ENCODE measurements at places on chromosomes 3 and 15. TPM values are rescaled to one million over a fixed set of nuclear protein-coding genes. Genes with fewer than 3 reads are reported as not detected.

GRCh38 chr15:99502182-99502581 is 63.6 kb upstream of the MEF2A start:
- peak; percentile 36 for DNase-seq

DNA sequence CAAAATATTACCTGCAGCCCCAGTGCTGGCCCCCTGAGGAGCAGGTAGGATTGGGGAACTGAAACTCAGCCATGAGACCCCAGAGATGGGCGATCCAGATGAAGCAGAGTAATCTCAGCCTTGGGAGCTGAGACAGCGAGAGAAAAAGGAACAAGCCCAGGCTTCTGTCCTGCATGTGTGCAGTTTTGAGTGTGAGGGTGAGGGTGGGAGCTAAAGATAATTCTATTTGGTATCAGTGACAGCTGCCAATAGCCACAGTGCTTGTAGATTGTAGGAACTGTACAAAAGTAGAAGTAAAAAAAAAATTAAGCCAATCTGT is 5.9 kb downstream of the ATP8B4 start:
- no peak for DNase-seq

DNA sequence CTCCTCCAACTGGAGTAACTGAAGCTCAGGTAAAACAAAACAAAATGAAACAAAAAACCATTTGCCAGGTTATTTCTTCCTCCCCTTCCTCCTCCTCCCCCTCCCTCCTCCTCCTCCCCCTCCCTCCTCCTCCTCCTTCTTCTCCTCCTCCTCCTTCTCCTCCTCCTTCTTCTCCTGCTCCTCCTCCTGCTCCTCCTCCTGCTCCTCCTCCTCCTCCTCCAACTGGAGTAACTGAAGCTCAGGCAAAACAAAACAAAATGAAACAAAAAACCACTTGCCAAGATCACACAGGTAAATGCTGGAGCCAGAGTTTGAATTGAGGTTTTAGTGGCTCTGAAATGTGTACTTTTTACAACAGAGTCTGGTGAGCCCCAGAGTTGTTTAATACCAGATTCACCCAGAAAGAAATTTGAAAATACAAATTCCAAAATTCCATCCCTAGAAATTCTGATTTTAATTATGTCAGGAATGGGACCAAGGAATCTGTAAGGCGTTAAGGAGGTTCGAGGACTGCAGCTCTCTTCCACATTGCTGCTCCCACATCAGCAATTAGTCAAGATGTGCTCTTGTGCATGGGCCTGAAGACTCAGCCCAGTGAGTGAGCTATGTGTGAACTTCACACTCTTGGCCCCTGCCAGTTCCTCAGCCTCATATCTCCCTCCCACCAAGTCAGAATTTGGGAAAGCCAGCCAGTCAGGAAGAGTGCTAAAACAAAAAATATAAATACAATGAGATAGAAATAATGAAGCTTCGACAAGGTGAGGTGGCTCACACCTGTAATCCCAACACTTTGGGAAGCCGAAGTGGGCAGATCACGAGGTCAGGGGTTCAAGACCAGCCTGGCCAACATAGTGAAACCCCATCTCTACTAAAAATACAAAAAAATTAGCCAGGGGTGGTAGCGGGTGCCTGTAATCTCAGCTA is 31.6 kb upstream of the ZNF770 start:
- no peak for DNase-seq

DNA sequence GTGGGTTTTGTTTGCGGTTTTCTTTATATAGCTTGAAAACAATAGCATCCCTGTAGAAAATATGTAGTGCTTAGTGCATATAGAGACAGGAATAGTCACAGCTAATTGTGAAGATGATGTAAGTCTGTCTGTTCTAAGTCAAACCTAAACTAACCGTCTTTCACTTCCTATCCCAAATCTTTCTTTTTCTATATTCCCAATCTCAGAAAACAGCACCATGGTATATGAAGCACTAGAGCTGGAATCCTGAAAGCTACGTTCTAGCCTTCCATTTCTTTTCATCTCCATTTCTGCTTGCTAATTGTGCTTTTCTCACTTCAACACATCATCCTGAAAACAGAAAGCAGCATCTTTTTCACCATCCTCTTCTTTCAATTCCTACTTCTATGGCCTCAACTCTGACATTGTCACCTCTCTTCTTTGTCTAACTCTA is 1235.5 kb downstream of the ROBO2 start:
- DNase-seq = no peak

GRCh38 chr15:85581495-85581894 is 201.1 kb downstream of the AKAP13 start:
- peak; percentile 26 for DNase-seq

DNA sequence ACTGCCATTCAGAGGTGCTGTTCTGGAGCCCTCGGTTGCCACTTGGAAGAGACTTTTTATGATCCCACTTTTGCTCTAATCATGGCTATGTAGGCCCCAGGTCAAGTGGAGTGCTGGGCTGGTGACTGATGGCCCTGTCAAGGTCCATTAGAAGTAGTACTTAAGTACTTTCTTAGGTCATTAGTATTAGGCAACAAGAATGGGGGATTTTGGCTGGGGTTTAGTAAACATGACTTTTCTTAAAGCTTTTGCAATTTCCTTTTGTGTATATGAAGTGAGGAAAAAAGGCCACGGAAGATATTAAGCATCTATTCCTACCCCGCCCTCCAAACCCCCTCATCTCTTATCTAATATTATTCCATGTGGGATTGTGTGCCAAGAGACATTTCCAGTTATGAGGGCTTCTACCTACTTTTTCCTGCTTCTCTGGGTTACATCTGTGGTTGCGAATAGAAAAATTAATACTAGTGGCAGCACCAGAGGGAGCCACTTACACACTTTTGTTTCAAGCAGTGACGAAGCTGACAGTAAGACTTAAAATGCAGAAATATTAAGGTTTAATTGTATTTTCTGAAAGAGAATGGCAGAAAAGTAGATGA is 13.9 kb downstream of the NLGN1 start:
- DNase-seq = no peak

- DNase-seq = no peak
Observed at GRCh38 chr15:69304182-69304545, 5.5 kb downstream of the PAQR5 start.

DNA sequence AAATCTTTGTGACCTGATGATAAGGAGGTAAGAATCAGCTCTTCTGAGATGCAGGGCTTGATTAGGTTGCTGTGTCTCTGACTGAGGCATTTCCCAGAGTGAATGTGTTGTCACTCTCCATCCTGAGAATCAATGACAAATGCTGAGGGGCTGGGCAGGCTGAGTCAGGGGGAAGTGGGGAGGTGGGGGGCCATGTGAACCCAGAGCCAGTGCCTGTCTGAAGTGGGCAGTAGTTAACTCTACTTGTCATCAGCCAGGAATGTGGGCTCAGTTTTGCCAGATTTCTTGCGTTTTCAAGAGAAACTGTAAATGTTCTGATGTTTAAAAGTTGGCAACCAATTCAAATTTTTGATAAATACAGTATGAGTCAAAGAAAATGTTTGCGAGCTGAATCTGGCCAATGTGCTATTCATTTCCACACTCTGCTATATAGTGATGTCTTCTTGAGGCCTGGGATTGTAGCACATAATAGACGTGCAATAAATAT is 3.1 kb upstream of the BNC1 start:
- no peak for DNase-seq

GRCh38 chr3:45509038-45509767 is 85.3 kb upstream of the LIMD1 start:
- no peak for DNase-seq

- no peak for DNase-seq
Observed at GRCh38 chr3:105511031-105511430, 144.3 kb downstream of the ALCAM start.

- peak; percentile 29 for DNase-seq
Observed at GRCh38 chr15:82810061-82810889, 847 bp downstream of the WHAMM start.

DNA sequence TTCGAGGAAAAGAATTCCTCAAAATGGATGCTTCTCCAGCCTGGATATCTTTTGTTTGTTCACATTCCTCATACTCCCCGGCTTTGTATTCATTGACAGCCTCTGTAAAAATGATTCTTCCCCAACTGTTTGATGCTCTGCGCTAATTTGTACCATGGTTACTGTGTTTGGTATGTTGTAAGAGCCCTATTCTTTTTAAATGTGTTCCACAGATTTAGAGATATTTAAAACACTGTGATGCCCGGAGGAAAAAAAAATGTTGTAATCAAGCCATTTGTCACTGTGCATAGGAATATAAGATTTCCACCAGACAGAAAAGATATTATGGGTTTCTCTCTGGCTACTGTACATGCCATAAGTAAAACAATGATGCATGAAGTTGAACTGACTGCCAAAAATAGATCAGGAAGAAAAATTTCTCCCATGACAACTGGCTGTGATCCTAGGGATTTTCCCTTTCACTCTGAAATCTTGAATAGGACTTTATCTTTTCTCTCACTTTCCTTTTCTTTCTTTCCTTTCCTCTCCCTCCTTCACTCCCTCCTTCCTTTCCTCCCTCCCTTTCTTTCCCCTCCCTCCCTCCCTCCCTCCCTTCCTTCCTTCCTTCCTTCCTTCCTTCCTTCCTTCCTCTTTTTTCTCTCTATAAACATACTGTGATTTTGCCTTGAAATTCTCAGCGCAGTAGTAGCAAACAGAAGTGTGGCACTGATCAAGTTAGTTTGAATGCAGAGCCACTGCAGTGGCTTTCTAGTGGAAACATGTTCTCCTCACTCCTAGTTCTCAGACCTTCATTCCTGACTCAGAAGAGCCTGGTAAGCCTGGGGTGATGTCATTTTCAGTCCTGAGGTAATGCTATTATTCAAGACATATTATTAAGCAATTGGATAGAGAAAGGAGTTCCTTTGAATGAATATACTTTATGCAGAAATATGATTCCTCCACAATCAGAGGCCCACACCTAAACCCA is 254.9 kb upstream of the TBL1XR1 start:
- DNase-seq = no peak

DNA sequence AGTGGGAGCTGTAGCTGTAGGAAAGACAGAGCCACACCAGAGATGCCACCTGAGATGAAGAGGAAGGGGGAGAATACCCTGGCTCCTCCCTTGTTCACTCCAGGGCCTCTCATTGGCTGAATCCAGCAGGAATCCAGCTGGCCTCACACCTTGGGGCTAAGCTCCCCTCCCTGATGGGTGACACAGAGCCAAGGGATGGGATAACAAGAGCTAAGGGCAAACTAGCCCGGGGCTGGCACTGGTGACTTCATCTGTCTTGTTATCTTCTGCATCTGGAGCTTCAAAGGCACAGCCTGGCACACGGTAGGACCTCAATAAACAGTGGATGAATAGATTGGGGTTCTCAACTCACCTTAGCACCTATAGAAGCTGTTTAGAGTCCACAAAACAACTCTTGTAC is 13.8 kb upstream of the GATA2 start:
- no peak for DNase-seq

DNA sequence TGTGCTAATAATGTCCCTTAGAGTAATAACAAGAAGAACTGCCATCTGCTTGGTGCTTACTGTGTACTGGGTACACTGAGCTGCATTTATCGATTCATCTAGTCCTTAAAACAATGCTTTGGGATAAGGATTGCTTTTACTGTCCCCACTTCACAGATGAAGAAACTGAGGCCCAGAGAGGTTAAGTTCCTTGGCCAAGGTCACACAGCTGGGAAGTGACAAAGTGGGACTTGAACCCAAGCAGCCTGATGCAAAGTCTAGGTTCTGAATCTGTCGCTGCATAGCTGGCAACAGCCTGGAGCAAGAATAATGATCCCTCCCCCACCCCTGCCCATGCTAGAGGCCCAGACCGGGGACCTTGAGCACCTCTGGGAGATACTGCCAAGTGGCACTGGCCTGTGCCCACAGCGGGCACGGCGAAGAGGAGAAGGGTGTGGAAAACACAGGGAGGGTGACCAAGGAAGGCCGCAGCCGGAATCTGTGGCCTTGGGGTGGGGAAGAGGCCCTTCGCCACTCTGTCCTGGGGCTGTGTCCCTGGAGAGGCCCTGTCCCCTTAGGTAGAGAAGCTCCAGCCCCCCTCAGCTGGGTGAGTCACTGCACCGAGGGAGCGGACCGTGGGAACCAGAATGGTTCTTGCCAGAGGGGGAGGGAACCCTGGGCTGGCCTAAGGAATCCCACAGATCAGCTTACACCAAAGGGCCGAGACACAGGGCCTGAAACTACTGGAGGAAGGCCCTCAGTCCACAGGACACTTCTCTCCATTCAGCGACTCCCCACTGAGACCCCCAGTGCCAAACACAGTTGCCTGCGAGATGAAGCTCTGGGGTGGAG is 3.5 kb downstream of the PLXND1 start:
- no peak for DNase-seq

- DNase-seq = no peak
Observed at GRCh38 chr3:126364130-126364695, 7.0 kb upstream of the KLF15 start.

- DNase-seq = no peak
Observed at GRCh38 chr3:176920766-176921160, 276.5 kb downstream of the TBL1XR1 start.

DNA sequence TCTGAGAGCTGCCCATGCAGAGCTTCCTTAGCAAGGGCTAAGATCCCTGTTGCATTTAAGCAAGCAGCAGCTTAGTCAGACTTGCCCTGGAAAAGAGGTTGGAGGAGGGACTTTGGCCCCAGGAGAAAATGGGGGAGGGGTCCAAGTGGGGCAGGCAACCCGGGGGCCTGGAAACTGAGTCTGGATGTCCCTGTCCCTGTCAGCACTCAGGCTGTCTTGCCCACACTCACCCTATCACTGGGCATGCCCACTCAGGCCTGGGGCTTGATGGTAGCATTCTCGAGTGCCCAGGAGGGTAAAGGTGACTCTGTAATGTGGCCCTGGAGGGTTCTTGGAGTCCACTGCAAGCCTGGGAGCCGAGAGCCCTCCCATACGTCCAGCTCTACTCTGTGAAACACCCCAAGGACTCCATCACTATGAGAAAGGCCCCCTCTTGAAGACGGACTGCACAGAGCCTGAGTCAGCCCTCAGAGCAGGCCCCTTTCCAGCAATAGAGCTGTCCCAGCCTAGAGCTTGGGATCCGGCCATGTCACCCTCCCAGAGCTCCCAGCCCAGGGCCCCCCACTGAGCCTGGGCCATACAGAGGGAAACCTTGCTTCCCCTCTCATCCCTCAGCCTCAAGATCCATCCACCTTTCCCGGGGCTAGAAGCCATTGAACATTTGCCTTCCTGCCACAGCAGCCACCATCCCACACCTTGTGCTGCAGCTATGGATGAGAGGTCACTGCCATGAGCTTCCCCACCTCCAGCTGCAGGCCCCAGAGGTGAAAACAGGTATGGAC is 13.4 kb downstream of the MYL3 start:
- no peak for DNase-seq

DNA sequence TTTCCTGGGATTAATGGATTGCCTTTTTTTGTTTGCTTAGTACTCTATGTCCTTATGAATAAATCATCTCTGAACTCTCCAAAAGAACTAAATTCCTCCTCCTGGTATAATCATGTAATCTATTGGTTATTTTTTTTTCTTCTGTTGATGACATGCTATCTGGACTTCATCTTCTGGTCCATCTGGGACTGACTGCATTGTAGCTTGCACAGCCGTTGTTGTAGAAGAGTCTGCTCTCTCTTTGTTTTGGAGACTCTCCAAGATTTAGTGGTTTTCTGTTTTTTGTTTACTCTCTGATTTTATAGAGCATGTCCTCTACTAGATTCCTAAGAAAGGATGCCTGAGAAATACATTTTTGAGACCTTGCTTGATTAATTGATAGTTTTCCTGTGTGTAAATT is 19.1 kb downstream of the IREB2 start:
- DNase-seq = no peak

- DNase-seq = no peak
Observed at GRCh38 chr15:64127521-64128270, 23.8 kb upstream of the SNX22 start.

- no peak for DNase-seq
Observed at GRCh38 chr3:102599819-102600576, 165.2 kb downstream of the ZPLD1 start.

Gene RABL3
- 21.8 TPM for polyA plus RNA-seq

Gene CPNE4
- not detected for polyA plus RNA-seq

Gene SMCO1
- not detected for polyA plus RNA-seq

Gene CD47
- 219 TPM for polyA plus RNA-seq

Gene PPP1R14D
- not detected for polyA plus RNA-seq

Gene IL17RB
- polyA plus RNA-seq = 0.81 TPM
